H1 (cell line): ENCODE measurements at places on chromosomes 12 and 14.

GRCh38 chr12:57751788-57752667 is at the start of gene CDK4:
TSS of gene CDK4 (minus strand) at chr12:57752310. CDS start at chr12:57751717, 593 bp downstream.
- H3K27ac ChIP-seq: peak within 1 kb of the TSS; percentile 86
- H3K4me1 ChIP-seq: peaks cover 3% of the 10 kb centered on the region; the same call in 1 of the 2 replicates
- peaks cover 37% of the 10 kb centered on the region for H3K36me3 ChIP-seq
- H3K27me3 ChIP-seq: peaks cover 8% of the 10 kb centered on the region

DNA sequence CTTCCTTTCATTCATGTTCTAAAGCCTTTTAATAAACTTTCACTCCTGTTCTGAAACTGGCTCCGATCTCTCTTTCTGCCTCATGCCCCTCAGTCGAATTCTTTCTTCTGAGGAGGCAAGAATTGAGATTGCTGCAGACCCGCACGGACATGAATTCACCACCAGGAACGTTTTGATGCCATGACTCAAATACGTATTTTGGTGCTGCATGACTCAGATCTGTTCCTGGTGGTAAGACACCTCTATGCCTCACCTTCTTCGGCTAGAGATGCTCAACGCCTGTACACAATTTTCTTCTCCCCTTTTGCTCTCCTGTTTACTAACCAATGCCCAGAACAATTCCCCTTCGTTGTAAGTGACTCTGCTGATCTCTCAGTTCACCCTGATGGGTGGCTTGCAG is 52.0 kb upstream of the RIMBP2 start:
- DNase-seq: no peak
- no peak overlapping the region for H3K27ac ChIP-seq
- H3K27me3 ChIP-seq: peaks cover 6% of the 10 kb centered on the region; the same call in 1 of the 2 replicates

DNA sequence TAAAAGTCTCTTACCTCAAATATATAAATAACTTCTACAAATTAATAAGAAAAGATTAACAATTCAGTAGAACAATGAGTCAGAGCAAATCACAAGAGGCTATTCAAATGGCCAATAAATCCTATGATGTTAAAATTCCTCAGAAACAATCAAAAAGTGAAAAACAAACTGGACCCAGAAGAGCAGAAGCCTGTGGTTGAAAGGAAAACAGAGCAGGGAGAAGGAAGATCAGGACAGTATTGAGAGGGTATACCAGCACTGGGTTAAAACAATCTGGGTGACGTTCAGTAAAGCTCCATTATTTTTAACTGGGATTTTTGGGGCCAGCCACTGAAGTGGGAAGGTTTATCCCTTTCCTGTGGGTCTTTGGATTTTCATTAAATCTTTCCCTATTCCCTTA is 39.7 kb upstream of the PCED1B start:
- H3K36me3 ChIP-seq: no peaks in the 10 kb centered on the region
- H3K4me3 ChIP-seq: no peak overlapping the region
- no peaks in the 10 kb centered on the region; the same call in 1 of the 2 replicates for H3K4me1 ChIP-seq
- H3K27me3 ChIP-seq: no peaks in the 10 kb centered on the region
- H3K27ac ChIP-seq: no peak overlapping the region

DNA sequence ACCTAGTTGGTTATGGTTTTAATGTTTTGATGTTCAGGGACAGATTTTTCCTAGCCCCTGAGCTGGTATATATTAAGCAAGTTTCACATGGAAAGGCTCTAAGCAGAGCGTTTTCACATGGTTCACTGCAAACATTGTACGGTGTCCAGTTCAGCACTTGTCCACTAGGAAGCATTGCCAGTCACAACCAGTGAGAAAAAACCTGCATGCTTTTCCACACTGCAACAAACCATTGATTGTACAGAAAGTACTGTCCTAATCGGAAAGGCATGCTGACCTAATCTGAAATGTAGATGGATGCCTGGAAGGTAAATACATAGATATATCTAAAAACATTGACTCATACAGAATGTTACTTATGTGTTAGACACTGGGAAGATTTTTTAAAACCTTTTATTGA is 25.0 kb upstream of the NPAS3 start:
- H3K4me3 ChIP-seq: no peak overlapping the region
- H3K27me3 ChIP-seq: no peaks in the 10 kb centered on the region

- H3K27ac ChIP-seq: no peak overlapping the region
- H3K36me3 ChIP-seq: no peaks in the 10 kb centered on the region
- no peaks in the 10 kb centered on the region; the same call in 1 of the 2 replicates for H3K27me3 ChIP-seq
- 0 out of 2 replicates have a peak, but pooled peaks cover 2% of the 10 kb centered on the region for H3K4me1 ChIP-seq
- DNase-seq: no peak
Measured at GRCh38 chr14:54808326-54809161, 94.1 kb downstream of the GCH1 start.

- no peak for DNase-seq
- no peak overlapping the region for H3K4me3 ChIP-seq
- H3K4me1 ChIP-seq: peaks cover 4% of the 10 kb centered on the region
- H3K36me3 ChIP-seq: no peaks in the 10 kb centered on the region
- H3K27ac ChIP-seq: no peak overlapping the region
Measured at GRCh38 chr14:85564841-85565527, 35.0 kb downstream of the FLRT2 start.

GRCh38 chr12:94374124-94374523 is 85.5 kb downstream of the CEP83 start:
- H3K27me3 ChIP-seq: no peaks in the 10 kb centered on the region
- peaks cover 4% of the 10 kb centered on the region; the same call in 1 of the 2 replicates for H3K36me3 ChIP-seq
- H3K27ac ChIP-seq: no peak overlapping the region
- no peak for DNase-seq

GRCh38 chr14:104878582-104878981 is 13.5 kb downstream of the CEP170B start:
- H3K4me1 ChIP-seq: no peaks in the 10 kb centered on the region; the same call in none of the 2 replicates
- H3K4me3 ChIP-seq: no peak overlapping the region
- DNase-seq: no peak
- no peak overlapping the region for H3K27ac ChIP-seq
- peaks cover 11% of the 10 kb centered on the region; the same call in 1 of the 2 replicates for H3K36me3 ChIP-seq

- H3K36me3 ChIP-seq: no peaks in the 10 kb centered on the region; the same call in 1 of the 2 replicates
- H3K4me1 ChIP-seq: peaks cover 3% of the 10 kb centered on the region; the same call in 1 of the 2 replicates
- no peak for DNase-seq
- H3K4me3 ChIP-seq: no peak overlapping the region
- no peak overlapping the region for H3K27ac ChIP-seq
Measured at GRCh38 chr12:65195387-65196055, 26.1 kb downstream of the LEMD3 start.

DNA sequence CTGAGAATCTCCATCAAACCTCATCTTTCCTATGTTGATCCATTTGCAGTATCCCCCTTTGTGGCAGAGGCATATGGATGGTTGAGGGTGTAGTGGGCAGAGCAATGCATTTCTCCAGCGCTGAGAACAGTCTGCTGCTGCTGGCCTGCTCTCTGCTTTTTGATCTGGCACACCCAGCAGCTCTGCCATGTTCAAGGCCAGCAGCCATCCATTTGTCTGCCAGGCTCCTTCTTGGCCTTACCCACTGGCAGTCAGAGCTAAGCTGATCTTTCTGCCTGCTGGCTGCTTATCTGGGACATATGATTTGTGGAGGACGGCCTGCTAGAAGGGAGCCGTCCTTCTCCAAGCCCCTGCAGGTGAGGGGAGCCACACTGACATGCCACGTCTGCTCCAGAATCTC is 17.0 kb downstream of the NPC2 start:
- H3K36me3 ChIP-seq: peaks cover 6% of the 10 kb centered on the region
- no peak overlapping the region for H3K4me3 ChIP-seq
- H3K4me1 ChIP-seq: peaks cover 3% of the 10 kb centered on the region
